ENCODE measurements at places on chromosomes 2 and 18.

- DNase-seq, result no peak
Measured at GRCh38 chr18:5532066-5532465, 11.7 kb downstream of the EPB41L3 start.

GRCh38 chr2:132374551-132374950 lies 42.1 kb upstream of the GPR39 start:
- no peak for DNase-seq

GRCh38 chr2:162230761-162231160 lies 12.5 kb downstream of the FAP start:
- no peak for DNase-seq

DNA sequence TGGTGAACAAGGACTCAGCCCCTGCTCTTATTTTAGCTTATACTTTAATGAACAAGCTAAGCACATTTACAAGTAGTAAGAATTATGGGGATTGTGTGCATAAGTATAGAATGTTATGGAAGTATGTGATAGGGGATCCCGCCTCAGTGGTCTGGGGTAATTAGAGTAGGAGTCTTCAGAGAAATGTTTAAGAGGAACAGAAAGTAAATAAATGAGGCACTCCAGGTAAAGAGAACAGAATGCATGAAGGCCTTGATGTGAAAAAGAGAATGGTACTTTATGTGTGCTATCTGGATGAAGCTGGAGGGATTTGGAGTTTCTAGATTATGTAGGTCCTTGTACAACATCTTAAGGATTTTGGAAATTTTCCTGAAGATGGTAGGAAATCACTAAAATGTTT lies 76.6 kb downstream of the BMPR2 start:
- DNase-seq, result no peak

GRCh38 chr2:111716905-111717775 lies 166.9 kb downstream of the ANAPC1 start:
- DNase-seq, result no peak
